ENCODE measurements at places on chromosomes 13 and 19. TPM values are rescaled to one million over a fixed set of nuclear protein-coding genes. Genes with fewer than 3 reads are reported as not detected.
A peak's percentile ranks its signal among the peaks of the same experiment; 100 is the strongest.

- DNase-seq = no peak
Observed at GRCh38 chr19:15421136-15421695, 2.4 kb upstream of the AKAP8L start.

DNA sequence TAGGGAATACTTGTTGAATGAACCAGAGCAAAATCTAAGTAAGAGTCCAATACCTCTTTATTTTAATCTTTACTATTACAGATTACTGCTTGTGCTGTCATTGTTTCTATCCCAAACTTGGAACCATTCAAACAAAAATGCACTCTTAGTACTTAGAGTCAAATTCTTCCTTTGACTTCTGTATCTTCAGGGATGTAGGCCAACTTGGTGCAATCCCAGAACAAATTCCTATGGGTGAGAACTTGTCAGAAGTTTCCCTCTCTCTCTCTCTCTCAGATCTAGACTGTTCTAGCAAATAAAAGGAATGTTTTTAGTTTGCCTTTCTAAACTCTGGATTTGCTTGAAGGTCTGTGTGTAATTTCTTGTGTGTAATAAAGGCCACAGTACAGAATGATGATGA is 329.0 kb upstream of the TMTC4 start:
- DNase-seq = no peak

DNA sequence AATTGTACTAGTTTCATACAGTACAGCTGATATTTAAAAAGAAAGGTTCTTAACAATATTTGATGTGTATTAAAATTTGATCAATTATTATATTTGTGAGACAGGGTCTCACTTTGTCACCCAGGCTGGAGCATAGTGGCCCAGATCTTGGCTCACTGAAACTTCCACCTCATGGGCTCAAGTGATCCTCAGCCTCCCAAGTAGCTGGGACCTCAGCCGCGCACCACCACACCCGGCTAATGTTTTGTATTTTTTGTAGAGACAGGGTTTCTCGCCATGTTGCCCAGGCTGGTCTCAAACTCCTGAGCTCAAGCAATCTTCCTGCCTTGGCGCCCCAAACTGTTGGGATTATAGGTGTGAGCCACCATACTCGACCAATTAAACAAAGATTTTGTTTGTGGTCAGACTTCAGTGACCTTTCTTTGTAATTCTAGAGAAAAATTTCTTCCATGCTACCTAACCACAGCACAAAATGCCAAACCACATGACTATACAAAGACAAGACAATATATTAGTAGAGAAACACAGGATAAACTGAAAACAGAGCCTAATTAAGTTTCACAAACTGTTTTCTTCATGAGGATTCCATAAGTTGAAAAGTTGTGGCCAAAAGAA is 59.6 kb downstream of the RBM26 start:
- DNase-seq = no peak

DNA sequence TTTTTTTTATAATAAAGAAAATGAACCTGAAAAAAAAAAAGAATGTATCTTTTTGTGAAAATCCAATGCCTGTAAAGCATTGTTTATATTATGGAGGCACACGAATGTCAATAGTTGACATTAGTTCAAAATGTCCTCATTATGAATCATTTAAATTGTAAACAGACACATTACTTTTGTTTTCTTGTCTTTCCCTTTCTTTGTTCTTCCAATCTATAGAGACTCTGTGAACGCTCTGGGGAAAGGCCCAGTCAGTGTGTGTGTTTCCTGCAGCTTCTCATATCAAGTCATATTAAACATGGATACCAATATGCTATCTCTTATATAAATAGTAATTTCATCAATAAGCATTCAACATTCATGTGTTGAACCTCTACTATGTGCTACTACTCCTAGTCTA is 193.1 kb downstream of the KCTD12 start:
- no peak for DNase-seq

The COMP gene
- not detected for total RNA-seq

- DNase-seq = no peak
Observed at GRCh38 chr13:58906329-58907007, 1257.3 kb downstream of the DIAPH3 start.

DNA sequence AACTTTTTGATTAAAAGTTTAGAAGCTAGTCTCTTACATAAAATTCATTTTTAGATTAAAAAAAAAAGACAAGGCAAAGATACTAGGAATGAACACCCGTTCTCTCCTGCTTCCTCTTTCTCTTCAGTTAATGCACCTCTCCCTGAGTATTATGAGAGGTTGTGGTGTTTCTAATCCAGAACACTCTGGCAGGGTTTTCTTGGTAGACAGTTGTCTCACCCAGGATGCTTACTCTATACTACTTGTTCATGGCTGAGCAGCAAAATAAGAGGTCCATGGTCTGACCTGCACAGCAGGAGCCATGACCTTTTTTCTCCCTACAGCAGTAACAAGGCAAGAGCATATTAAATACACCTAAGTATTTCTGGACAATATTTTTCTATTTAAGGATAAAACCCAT is 62.0 kb downstream of the MICU2 start:
- no peak for DNase-seq

- DNase-seq = no peak
Observed at GRCh38 chr19:42010245-42011126, 16.5 kb upstream of the ATP1A3 start.

DNA sequence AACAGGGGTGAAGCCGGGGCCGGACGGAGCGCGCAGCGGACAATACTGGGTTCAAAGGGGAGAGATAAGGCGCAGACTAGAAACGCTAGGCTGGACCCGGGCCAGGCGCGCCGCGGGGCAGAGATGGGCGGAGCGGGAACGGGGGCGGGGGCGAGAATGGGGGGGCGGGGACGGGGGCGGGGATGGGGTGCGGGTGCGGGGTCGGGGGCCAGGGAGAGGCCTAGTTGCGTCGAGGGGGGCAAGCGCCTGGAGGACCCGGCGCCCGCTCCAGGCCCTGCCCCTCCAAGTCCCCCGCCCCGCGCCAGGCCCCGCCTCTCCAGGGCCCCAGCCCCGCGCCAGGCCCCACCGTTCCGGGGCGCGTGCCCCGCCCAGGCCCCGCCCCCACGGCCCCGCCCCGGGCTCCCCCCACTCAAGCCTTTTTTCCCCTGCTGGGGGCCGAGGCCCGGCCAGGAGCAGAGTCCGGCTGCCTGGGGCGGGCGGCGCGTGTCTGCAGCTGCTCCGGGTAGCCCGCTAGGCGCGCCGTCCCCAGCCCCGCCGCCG is at the start of gene CERS4:
Gene CERS4 (plus strand): TSS at position 449 of the 540 bp plus-strand sequence. CDS start 41,707 bp downstream, outside the sequence.
- DNase-seq = peak; percentile 80

GRCh38 chr19:19362075-19362474 is 41.4 kb downstream of the MAU2 start:
- DNase-seq = no peak

The CEP89 gene
- 42.5 TPM for total RNA-seq

The LYPD5 gene
- not detected for total RNA-seq

GRCh38 chr13:102900193-102900608 is 54.4 kb downstream of the ERCC5 start:
- no peak for DNase-seq

The TUBB4A gene
- 225 TPM for total RNA-seq

- no peak for DNase-seq
Observed at GRCh38 chr19:5141129-5141849, 172.4 kb downstream of the KDM4B start.

- DNase-seq = no peak
Observed at GRCh38 chr13:97337985-97338499, 95.9 kb upstream of the RAP2A start.

- DNase-seq = no peak
Observed at GRCh38 chr13:100240109-100240779, 151.4 kb downstream of the PCCA start.

DNA sequence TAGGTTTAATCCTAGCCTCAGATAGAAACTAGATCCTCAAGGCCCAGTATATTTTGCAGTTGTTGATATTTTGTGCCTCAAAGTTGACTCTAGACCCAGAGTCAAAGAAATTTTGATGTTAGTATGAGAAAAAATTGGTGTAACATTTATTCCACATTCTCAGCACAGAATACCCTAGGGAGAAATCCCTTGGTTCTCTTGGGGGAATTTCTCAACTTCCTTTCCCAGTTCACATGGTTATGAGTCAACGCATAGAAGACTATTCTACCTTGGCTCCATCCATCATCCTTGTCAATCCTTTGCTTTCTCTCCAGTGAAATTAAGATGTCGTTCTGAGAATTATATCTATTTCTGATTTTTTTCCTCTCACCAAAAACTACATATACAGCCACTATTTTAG is 145.3 kb downstream of the POSTN start:
- no peak for DNase-seq

DNA sequence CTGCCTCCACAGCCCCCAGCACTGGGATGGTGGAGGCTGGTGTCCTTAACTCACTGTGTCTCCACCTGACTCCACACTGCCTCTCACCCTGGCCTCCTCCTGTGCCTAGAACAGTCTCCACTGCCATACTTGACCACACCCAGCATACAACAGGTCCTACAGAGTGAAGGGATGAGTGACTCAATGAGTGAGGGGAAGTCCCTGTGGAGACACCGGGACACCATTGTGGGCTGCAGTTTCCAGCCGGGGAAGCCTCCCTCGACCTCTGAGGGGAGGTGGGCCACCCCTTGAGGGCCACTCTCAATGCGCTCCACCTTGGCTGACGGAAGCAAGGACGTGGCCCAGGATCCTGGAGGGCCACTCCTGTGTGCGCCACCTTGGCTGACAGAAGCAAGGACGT is 2.8 kb upstream of the ZNF135 start:
- no peak for DNase-seq

The ZNF681 gene
- total RNA-seq = 8.1 TPM

GRCh38 chr13:70375718-70376117 is 267.5 kb upstream of the KLHL1 start:
- no peak for DNase-seq

- no peak for DNase-seq
Observed at GRCh38 chr13:108566413-108567170, 62.8 kb upstream of the MYO16 start.

DNA sequence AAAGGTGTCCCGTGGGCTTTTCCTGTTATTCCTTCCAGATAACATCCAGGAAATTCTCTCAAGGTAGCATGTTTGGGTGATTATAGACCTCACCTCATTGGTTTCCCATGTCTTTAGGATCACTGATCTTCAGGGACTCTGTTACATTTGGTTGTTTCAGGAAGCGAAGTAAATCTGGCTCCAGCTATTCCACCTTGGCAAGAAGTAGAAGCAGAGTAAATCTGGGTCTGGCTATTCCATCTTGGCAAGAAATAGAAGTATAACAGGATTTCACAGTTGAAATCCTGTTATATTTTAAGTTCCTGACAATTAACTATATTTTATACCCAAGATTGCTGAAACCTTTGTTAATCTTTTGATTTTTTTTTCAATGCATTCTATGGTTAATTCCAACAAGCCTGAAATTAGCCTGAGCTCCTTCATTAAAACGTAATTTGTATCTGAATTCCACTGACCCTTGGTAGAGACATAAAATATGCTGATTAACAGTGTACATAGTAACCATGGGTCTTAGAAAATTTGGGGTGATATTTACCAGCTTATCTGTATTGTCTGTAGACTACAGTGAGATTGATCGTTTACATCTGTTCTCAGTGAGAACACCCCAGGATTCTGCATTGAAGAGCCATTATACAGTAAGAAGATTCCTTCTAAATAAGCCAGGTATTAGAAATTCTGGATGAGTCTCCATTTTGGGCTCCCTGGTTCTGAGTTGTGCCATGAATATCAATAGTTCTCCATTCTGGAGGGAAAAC is 267.6 kb upstream of the SLITRK6 start:
- no peak for DNase-seq

DNA sequence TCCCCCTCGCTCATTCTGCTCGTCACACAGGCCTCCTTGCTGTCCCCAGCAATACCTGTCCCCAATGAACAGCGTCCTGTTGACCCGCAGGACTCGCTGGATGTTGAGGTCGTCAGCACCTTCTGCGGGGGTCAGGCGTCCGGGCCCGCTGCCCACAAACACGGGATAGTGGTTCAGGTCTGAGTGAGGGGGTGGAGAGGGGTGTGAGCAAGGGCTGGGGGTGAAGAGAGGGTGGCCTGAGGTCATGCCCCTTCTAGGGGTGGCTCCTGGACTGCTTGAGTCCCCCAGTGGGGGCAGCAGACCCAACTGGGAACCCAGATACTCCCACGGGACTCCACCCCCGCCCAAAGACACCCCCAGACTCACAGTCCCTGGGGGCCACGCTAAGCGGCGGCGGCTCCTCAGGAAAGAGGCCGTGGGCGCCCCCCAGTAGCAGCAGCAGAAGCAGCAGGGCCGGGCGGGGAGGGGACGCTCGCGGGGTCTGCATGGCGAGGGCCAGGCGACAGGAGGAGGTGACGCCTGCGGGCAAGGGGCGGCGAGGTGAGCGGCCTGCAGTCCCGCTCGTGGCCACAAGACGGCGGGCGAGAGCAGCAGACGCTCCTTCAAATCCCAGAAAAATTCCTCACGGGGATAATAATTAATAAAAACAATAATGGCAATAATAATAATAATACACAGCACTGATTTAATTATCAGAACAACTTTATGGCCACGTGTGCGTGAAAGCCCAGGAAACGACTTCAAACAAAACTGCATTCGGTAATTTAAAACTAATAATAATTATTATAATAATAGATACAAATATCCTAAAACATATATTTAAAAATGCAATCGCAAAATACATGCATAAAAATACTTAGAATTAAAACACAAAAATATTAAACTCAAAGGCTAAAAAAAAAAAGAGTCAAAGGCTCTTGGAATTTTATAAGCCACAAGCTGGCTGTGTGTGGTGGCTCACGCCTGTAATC is 1.2 kb downstream of the SEMA6B start:
- DNase-seq = peak; percentile 79

The ZNF578 gene
- total RNA-seq = 4.1 TPM

The KCNRG gene
- total RNA-seq = 0.83 TPM

DNA sequence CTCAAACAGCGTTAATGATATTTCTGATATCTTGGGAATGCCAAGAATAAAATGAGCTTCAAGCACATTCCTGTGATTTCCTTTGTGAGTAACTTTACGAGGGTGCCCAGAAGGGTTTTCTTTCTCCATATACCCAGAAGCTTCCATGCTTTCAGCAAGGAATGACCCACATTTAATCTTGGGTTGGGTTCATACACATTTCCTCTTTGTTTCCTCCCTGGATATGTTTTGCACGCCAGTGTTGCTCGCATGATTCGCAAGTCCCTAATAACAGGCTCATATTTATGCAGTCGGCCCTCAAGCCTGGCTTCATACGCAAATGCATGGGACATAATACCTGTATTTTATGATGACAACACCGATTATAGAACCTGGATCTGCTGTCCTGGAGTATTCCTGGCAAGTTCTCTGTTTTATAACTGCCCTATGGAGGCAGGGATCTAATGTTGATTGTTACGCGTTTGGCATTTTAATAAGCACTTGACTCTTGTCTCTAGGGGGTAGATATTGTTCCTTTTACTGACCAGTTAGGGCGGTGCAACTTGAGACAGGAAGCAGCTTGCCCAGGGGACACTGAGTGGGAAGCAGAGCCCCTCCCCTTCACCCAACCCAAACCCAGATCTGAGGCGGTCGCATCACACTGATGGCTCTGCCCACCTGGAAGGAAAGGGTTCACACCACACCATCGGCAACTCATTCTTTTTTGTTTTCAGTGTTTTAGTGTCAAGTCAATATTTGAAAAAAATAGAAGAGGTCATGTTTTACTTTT is 220.4 kb upstream of the SOX1 start:
- DNase-seq = no peak

The CCDC169 gene
- total RNA-seq = 7.0 TPM

- DNase-seq = no peak
Observed at GRCh38 chr13:27203854-27204253, 32.2 kb upstream of the USP12 start.

The MICU2 gene
- total RNA-seq = 37.2 TPM

- no peak for DNase-seq
Observed at GRCh38 chr13:35770756-35771297, 294.3 kb upstream of the MAB21L1 start.

GRCh38 chr13:91667486-91667885 is 269.1 kb downstream of the GPC5 start:
- no peak for DNase-seq

- no peak for DNase-seq
Observed at GRCh38 chr19:56721714-56722113, 50.2 kb upstream of the ZNF835 start.

The PPFIA3 gene
- total RNA-seq = 104 TPM

Measured in glutamatergic neuron (in vitro differentiated cells).